GM23248 (cell line): ENCODE measurements at places on chromosomes 13 and 19. TPM values are rescaled to one million over a fixed set of nuclear protein-coding genes. Genes with fewer than 3 reads are reported as not detected.
A peak's percentile ranks its signal among the peaks of the same experiment; 100 is the strongest.

KLK6 gene
- polyA plus RNA-seq = not detected in 2 replicates

PRTN3 gene
- not detected in 2 replicates for polyA plus RNA-seq

TNFSF11 gene
- polyA plus RNA-seq = not detected in 2 replicates

PDCD5 gene
- 296 and 309 TPM in 2 replicates for polyA plus RNA-seq

ZNF575 gene
- polyA plus RNA-seq = 3.1 and 3.9 TPM in 2 replicates

NKG7 gene
- not detected in 2 replicates for polyA plus RNA-seq

RAB3A gene
- 1.9 and 2.0 TPM in 2 replicates for polyA plus RNA-seq

WIZ gene
- 6.1 and 6.9 TPM in 2 replicates for polyA plus RNA-seq

CYP2F1 gene
- polyA plus RNA-seq = not detected in 2 replicates

HSPB6 gene
- polyA plus RNA-seq = 220 and 238 TPM in 2 replicates

GRCh38 chr19:19348266-19348665, 27.6 kb downstream of the MAU2 start:
- peak; percentile 46 for DNase-seq

- DNase-seq = no peak
Observed at GRCh38 chr19:17806945-17807344, 12.0 kb downstream of the B3GNT3 start.

- DNase-seq = peak; percentile 83
Observed at GRCh38 chr19:34364830-34365462, at the start of gene GPI. Gene GPI, plus strand, starts transcription at chr19:34365196. Its CDS starts 71 bp downstream, at chr19:34365267.

DNA sequence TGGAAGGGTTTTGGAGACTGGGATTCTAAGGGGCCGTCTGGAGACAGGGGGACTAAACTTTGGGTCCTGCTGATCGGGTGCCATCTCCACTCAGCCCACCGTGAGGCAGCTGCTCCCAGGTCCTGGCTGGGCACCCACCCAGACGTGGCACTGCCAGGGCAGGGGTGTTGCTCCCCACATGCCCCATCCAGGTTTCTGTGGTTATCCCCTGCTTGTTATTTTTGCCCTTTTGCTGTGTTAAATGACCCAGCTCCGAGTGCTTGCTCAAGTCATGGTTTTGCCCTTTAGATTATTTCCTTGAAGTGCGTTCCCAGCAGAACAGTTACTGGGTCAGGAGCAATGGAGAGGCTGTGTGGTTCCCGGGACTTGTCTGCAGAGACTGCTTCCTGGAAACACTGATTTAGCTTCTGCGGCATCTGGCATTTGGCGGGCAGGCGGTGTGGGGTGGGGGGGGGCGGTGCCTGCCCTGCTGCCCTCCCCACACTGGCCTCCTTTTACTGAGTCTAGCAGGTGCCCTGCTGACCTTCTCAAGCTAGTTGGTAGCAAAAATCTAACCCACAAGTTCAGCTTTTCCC, 1.9 kb downstream of the RAB11B start:
- DNase-seq = peak; percentile 52

DNA sequence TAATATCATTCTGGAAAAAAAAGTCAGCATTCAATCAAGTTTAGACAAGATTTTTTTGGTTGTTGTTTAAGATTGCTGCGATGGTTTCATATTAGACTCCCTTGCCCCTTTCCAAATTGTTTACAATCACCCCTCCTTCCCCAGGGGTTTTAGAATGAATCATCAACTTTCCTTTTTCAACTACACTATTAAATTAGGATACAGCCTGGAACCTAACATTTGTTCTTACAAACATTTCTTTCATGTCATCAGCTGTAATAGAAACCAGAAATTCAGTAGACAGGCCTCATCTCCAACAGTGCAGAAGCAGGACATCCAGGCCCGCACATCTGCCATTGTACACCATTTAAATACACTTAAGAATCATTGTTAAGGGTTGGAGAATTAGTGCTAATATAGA, 44.4 kb upstream of the WDFY2 start:
- peak; percentile 57 for DNase-seq

DNA sequence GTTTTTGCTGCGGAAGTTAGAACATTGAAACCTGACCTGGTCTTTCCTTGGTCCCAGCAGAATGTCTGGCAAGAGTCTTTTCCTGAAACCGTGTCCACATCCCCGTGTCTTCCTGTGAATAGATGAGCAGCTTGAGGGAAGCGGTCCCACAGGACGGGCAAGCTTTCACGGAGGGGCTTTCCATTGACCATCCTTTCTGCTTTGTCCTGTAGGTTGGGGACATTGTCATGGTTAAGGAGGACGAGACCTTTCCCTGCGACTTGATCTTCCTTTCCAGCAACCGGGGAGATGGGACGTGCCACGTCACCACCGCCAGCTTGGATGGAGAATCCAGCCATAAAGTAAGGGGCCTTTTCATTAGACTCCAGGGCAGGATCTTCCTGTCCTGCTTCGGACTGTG, 126.0 kb downstream of the ATP11A start:
- DNase-seq = no peak

DNA sequence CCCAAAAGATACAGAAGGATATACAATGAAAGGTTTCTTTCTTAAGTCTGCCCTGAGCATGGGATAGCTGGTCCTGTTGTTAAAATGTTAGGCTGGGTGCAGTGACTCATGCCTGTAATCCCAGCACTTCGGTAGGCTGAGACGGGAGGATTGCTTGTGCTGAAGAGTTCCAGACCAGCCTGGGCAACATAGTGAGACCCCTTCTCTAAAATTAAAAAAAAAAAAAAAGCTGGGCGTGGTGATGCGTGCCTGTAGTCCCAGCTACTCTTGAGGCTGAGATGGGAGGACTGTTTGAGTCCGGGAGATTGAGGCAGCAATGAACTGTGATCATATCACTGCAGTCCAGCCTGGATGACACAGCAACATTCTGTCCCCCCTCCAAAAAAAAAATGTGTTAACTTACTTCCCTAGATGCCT, 52.5 kb upstream of the SHKBP1 start:
- peak; percentile 13 for DNase-seq

- no peak for DNase-seq
Observed at GRCh38 chr13:38981096-38981495, 9.5 kb downstream of the STOML3 start.

- no peak for DNase-seq
Observed at GRCh38 chr13:59301174-59301567, 862.6 kb downstream of the DIAPH3 start.

GRCh38 chr19:23974941-23975340, 60.3 kb downstream of the ZNF726 start:
- DNase-seq = no peak

- no peak for DNase-seq
Observed at GRCh38 chr13:36028359-36029025, 102.7 kb downstream of the DCLK1 start.

- DNase-seq = no peak
Observed at GRCh38 chr19:1166872-1167573, 7.0 kb downstream of the SBNO2 start.

DNA sequence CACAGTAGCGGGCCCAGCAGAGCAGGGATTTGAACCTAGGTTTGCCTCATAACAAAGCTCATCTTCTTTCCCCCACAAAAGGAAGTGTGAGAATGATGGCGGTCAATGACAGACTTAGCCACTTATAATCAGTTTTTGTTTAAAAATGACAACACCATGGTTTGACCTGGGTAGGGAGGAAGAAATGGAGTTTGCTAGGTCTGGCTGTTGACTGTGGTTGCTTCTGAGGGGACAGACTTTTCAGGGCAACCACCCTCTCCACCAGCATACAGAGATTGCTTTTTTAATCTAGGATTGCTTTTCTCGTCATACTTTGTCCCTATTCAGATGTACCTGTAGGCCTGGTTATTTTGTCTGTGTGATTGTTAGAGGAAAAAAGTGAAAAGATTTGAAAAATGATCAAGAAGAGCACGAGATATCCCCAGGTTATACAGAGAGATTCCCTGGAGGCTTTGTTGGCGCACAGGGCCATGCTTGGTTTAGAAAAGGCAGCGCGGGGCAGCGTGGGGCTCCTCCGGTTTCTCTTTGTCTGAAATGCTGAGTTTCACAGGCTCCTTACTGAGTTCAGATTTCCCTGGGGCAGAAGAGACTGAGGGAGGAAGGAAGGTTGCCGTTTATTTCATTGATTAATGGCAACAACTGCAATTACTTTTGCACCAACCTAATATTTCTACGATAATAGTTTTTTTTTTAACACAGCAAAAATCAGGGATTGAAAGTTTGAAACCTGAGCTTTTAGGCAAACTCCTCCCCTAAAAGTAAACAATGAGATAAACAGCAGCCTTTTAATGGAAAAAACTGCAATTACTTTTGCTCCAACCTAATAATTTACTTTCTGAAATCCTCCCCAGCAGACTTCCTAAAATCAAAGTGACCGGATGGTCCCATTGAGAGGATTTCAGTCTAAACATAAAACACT, 97.0 kb upstream of the RNF113B start:
- DNase-seq = no peak

GRCh38 chr13:43934273-43934672, 54.6 kb downstream of the LACC1 start:
- DNase-seq = peak; percentile 22

DNA sequence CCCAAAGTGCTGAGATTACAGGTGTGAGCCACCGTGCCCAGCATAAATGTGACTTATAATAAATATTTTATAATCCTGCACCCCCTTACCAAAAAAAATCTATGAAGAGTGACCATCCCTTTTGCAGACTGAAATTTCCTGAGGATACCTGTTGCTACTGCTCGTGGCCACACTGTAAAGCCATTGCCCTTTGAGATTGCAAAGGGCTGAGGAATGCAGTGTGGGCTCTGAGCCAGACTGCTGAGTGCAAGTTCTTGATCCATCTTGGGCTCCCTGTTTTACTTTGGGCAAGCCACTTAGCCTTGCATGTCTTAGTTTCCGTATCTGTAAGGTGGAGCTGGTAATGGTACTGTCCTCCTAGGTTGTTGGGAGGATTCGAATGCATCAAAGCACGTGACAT, 23.4 kb downstream of the SIPA1L3 start:
- DNase-seq = peak; percentile 27

DNA sequence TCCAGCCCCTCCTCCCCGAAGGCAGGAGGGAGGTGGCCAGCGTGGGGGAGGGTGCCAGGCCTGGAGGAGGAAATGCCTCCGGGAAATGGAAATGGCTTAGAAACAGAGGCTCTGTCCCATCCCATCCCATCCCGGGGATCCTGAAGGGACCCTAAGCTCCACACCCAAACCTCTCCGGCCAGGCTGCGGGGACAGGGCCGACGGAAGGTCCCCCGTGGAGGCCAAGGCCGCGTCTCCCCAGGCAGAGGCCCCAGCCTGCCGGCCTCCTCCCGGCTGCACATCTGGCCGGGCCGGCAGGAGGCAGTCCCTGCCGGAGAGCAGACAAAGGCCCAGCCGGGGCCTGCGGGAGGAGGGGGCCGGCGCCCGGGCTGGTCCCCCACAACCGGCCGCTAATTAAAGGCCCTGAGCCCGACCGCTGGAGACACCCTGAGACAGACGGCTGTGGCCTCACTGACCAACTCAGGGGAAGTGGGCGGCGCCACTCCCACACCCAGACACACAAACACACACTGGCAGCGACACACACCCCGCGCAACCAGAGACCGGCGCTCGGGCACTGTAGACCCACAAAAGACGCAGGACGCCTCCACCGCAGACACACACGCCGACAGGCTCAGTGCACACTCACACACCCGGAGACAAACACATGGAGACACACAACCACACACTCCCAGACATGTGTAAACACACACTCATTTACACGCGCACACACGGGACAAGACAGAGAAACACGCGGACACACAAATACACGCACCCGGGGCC, 1.1 kb downstream of the ADAMTS10 start:
- DNase-seq = peak; percentile 79

DNA sequence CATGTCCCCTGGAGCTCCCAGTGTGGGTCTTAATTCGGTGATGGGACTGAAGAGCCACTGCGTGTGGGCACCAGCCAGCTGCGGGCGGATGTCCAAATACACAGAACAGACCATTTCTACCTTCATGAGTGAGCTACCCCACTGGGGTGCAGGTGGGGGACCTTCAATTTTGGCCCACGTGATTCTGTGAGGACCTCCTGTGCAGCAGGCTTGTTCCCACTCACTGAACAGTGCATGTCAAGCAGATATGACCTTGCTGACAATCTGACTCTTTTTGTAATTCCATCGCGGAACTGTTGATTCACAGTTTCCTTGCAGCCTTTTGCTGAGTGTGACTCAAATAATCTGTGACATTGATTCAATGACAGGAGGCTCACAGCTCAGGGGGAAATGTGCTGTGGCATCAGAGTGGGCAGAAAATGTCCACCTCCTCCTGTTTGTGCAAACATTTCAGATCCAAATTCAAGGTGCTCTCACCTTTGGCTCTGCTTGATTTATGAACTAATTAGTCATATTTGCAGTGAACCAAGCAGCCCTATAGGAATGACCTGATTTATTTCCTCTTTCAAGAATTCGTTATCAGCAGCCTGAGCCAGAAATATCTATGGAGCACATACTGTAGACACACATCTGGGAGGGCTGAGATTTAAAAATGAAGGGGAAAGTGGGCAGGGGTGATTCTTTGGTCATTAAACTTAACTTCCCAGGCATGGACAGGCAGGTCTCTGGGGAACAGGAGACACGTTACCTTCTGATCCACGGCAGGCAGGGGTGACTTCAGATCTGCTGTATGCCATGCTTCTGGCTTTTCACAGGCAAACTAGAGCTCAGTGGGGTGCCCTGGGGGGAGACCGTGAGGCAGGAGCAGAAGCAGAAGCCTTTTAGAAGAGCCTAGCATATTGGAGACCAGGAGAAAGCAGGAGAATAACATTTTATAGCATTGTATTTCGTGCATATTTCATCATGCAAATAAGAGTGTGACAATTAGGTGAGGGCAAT, 170.0 kb upstream of the KL start:
- no peak for DNase-seq

DNA sequence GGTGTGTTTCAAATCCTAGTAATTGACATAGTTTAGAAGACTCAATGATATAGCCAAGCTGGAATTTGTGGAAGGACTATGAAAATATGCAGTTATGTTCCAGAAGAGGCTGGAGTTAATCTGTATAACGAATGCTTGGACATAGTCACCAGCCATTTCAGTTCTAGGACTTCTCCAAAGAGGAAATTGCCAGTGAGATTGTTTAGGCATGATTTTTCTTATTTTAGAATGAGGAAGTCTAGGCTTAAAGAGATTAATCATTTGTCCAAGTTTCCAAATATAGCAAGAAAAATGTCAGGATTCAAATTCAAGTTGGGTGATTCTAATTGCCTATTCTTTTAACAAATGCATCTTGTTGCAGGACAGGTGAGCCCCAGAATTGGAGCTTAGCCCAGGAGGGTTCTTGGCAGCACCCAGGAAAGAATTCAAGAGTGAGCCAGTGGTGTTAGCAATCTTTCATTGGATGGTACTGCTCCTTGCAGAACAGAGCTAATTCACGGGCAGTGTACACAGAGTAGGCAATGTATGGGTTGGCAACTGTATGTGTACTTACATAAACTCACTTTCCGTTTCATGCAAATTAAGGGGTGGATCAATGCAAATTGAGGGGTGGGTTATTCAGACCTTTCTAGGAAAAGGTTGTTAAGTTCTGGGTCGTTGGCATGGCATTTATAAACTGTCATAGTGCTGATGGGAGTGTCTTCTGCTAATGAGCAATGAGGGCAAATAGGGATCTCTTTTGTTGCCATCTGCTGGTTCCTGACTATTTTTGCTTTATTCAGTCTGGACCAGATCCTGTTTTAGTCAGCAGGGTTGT, 763.1 kb upstream of the SLITRK1 start:
- peak; percentile 81 for DNase-seq
